Esophagus mucosa (tissue), 1 donor: ENCODE measurements at places on chromosomes 1 and 21.

- ATAC-seq: no peak
Observed at GRCh38 chr1:50427086-50427817, 4.0 kb upstream of the DMRTA2 start.

- no peak for ATAC-seq
Observed at GRCh38 chr1:51172811-51173210, 63.3 kb upstream of the RNF11 start.

DNA sequence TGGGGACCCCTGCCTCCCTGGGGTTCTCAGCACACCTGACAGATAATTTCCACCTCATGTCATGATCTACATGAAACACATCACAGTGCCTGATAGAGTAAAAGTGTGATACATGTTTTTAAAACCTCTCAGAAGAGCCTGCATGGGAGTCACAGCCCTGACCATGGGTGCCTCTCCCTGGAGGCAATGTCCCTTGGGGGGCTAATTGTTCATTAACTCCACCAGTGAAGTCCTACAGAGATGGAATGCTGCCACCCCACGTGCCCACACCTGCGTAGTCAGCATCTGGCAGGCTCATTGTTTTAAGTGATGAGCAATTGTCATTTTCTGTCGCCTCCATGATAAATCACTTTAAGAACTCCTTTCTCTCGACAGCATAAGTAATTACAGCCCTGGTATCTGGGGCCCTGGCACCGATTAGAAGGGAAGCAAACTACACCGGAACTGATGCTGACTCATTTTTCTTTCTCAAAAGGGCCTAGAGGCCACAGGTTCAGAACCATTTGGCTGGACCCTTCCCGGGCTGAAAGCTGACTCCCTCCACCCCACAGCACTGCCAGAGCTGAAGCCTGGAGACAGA, 109.6 kb upstream of the GJB5 start:
- no peak for ATAC-seq

- ATAC-seq: no peak
Observed at GRCh38 chr1:213414911-213415310, 363.9 kb downstream of the RPS6KC1 start.

- ATAC-seq: no peak
Observed at GRCh38 chr1:168370586-168370985, 89.9 kb downstream of the TBX19 start.

- ATAC-seq: no peak
Observed at GRCh38 chr1:104932030-104932915, 1182.6 kb downstream of the AMY1C start.

DNA sequence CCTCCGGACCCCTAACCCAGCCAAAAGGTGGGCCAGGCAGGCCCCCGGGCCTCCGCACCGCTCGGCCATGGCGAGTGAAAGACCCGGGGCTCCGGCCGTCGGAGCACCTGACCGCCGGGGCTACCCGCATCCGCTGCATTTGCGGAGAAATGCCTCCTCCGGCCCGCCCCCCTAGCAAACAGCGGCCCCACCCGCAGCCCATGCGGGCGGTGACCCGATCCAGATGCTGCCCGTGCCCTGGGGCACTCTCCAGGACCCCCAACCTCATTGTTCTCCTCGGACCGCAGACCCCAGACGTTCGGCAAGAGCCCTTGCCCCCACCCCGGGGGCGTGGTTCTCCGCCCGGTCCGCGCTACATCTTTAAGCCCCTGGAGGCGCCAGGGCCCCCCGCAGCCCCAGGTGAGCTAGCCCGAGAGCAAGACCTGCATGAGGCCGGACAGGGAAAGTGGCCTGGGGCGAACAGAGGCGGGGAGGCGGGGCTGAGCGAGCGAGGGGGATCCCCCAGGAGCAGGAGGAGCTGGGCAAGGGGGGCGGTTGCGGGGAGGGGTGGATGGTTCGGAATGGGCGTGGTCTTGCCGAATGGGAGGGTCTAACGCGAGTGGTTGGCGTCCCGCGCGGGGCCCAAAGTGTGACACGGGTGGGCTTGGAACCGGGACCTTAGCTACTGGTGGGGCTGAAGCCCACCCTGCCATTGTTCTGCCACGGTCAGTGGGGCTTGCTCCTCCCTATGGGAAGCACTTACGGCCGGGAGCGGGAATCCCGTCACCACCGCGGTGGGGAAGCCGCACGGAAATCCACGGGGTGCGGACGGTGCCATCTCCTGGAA, 6.3 kb upstream of the CRYBG2 start:
- no peak for ATAC-seq

DNA sequence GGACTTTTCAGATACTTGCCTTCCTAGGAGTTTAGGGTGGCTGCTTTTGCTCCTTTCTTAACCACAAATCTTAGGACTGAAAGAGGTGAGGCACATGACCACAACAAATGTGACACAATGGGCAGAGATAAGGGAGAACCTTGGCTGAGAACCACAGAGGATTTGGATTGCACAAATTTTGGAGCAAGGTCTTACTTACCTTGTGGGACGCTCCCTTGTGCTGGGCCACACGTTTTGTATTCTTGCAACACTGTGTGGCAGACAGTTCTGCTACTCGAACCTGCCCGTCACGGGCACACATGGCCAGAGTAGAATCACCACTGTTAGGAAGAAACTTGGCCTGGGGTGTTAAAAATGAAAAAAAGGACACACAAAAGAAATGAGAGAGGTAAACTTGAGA, 23.9 kb downstream of the DCAF8 start:
- ATAC-seq: no peak

DNA sequence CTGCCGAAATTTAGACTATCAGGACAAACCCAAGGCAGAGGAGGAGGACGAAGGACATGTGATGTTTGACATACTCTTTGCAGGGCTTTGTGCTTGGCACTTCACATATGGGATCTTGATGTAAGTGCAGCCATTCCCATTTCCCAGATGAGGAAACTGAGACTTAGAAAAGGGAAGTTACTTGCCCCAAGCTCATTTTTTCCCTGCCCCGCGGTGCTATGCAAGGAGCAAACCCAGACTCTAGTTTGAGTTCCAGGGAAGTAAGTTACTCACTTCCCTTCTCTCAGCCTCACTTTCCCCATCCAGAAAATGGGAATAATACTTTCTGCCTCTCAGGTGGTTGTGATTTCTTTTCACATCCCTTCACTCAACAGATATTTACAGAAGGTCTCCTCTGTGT, 4.5 kb upstream of the FOXO6 start:
- ATAC-seq: no peak

GRCh38 chr1:116513956-116514355, 56.9 kb downstream of the CD58 start:
- ATAC-seq: no peak

- no peak for ATAC-seq
Observed at GRCh38 chr1:72526926-72527325, 244.6 kb upstream of the NEGR1 start.

DNA sequence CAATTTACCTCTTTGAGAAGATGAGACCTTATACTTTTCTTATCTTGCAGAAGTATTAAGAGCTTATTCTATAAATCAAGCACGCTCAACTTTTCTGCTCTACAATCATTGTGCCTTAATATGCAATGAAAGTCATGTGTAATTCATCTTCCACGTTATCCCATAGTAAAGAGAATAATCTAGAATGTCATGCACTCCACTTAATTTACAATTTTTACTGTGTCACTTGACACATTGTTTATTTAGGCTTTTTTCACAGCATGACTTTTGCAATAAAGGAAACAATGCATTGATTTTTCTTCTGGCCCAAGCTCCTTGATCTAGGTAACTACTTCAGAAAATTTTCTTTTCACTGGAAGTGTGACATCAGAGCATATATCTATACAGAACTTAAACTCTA, 290.9 kb downstream of the HHIPL2 start:
- no peak for ATAC-seq

DNA sequence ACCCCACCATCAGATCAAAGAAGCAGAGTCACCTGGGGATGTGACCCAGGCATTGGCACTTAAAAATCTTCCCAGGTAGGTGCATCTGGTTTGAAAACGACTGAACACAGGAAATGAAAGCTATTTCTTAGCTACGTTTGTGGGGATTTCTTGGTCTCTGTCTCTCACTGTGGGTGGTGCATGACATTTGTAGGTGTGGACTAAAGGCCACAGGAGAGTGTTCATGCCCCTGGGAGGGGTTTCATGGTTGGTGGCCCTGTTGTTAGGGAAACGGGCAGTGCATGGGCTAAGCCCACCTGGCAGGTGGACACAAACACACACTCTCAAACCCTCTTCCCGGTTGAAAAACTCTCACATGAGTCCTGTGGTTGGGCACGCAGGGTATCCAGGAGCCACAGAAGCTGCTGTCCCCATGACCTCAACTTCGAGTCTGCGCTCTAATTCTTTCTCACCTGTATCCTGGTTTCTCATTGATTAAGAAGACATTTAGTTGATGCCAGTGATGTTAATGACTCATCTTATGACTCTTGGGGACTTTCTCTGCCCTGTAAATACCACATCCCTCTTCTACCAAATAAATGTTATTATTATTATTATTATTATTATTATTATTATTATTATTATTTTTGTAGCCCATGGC, 119.4 kb downstream of the MRPS6 start:
- ATAC-seq: no peak

DNA sequence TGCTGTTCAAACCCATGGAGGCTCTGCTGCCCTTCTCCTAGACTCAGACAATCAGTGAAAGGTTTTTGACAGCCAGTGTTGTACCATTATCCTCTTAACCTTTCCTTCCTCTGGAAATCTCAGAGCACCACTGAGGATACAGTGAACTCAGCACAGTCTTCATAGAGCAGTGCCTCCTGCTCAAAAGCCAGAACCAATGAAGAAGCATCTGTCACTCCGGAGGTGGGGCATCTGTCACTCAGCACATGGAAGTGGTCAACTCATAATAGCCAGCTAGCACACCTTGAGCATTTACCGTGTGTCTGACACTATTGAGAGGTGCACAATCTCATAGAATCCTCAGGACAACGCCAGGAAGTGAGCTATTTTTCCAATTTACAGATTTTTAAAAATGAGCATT, 62.4 kb downstream of the NMNAT2 start:
- no peak for ATAC-seq

DNA sequence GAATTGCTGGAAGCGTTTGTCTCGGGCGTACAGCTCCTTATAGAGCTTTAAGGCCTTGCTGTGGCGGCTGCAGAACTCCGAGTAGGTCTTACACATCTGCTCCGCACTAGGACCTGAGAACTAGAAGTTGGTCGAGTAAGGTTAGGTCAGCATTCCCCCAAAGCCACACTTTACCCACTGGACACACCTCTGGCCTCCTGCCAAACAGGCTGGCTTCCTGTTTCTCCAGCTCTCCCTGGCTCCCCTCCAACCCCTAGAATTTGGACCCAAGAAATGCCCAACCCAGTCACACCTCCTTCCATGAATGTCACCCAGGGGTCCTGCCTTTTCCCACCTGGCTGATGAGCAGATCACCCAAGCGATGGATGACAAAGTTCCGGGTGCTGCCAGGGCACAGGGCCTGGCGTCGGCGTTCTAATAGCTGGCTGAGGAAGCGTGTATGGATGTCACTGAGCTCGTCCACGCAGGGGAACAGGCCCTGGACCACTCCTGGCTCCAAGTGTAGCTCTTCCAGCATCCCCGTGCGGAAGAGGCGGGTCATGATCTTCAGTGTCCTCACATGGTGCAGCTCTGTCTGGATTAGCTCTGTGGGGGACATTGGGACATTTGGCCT, 15.6 kb downstream of the ARHGEF2 start:
- no peak for ATAC-seq

DNA sequence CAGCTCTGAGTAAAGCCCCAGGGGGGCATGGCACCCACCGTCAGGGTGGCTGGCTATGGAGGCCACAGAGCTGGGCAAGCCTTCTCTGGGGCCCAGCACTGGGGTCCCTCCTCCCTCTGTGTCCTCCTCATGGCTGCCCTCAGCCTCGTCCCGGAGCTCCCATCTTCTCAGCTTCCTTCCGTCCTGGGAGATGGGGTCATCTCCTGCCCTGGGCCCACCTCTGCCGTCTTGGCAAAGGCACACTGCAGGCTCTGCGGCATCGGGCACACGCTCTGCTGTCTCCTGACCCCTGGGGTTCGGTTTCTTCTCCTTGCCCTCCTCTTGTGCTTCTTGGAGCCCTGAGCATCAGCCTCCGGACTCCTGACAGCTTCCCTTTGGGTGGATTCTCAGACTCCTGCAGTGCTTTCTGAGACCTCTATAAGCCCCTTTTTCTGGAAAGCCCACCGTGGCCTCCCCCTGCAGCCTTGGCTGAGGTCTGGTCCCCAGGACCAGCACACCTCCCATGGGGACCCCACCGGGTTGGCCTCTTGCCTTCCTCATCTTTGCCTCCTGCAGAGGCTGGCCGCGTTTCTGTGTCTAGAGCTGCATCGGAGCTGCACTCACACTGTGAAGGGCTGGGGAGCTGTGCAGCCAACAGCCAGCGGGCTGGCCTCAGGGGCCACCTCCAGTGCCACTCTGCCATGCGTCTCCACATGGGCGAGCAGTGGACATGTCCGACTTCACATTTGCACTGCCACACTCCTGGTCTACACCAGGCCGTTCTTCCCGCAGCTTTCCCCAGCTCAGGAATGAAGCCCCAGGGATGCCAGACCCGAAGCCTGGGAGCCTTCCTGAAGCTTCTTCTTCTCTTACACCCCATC, 11.6 kb downstream of the UMODL1 start:
- ATAC-seq: no peak

- ATAC-seq: no peak
Observed at GRCh38 chr21:31084689-31085088, 46.4 kb upstream of the KRTAP19-8 start.

DNA sequence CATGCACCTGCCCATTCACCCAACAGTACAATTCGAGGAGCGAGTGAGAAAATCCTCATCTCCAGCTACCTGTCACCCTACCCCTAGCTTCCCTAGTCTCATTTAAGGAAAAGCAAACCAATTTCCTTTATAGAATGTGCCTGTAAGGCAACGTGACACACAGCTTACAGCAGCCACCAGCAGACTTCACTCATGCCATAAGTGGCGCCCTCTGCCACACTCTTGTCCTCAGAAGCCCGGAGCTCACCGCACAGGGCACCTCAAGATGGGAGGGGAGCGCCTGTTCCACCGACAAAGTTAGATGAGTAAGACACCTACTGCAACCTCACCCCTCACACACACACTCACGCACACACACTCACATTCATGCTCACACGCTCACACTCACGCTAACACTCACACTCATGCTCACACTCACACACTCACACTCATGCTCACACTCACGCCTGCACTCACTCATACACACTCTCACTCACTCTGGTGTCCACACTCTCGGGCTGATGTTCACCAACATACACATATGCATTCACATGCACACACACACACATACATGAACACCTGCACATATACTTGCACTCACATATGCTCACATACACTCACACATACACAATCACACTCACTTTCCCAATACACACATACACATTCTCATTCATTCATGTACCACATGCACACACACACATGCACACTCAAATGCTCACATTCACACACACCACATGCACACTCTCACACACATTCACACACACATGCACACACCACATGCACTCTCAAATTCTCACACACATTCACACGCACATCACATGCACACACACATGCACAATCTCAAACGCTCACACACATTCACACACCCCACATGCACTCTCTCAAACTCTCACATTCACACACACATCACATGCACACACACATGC, 170.7 kb downstream of the PSMG1 start:
- no peak for ATAC-seq

GRCh38 chr1:204627436-204627835, 58.1 kb downstream of the LRRN2 start:
- no peak for ATAC-seq
